ENCODE measurements at places on chromosomes 13 and 19.
A peak's percentile ranks its signal among the peaks of the same experiment; 100 is the strongest.

GRCh38 chr13:110338441-110339101, 31.5 kb downstream of the COL4A2 start:
- no peak for DNase-seq

- DNase-seq: no peak
Measured at GRCh38 chr13:32594157-32594738, 8.0 kb downstream of the PDS5B start.

GRCh38 chr13:97627566-97627965, 193.6 kb downstream of the RAP2A start:
- no peak for DNase-seq

GRCh38 chr13:41643507-41643906, 186.2 kb downstream of the RGCC start:
- DNase-seq: no peak

DNA sequence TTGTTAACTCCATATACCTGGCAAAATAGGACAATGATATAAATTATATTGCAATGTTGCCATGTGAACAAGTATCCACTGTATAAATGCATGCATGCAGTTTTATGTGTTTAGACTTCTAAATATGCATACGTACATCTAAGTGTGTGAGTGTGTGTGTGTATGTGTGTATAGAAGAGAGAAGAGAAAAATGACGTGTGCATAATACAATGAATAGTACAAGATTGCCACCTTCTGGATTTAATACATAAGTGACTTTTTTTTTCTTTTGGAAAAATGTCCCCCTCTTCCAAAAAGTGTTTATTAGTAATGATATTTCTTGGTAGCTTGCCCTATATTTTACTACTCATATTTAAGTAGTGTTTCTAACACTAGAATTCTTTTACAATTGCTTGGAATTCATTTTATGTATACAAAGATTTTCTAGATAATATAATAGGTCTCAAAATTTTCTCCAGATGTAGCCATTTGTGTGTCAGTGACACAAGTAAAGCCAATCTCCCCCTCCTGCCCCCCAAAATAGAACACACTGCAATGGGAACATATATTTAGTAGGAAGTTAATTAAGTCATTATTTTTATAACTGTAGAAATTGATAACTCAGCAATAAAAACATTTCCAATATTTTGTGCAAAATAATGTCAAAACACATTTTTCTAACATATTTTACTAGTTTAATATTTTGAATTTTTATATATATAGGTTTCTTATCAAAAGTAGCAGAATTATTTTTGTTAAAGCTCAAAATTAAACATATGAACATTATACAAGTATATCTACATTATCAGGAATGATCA, 783.3 kb upstream of the ATXN8OS start:
- no peak for DNase-seq

- no peak for DNase-seq
Measured at GRCh38 chr13:112003941-112004340, 63.0 kb upstream of the SOX1 start.

- no peak for DNase-seq
Measured at GRCh38 chr19:42601811-42602443, 7.2 kb upstream of the CEACAM8 start.

GRCh38 chr13:73995736-73996135, 138.5 kb downstream of the KLF12 start:
- DNase-seq: no peak

DNA sequence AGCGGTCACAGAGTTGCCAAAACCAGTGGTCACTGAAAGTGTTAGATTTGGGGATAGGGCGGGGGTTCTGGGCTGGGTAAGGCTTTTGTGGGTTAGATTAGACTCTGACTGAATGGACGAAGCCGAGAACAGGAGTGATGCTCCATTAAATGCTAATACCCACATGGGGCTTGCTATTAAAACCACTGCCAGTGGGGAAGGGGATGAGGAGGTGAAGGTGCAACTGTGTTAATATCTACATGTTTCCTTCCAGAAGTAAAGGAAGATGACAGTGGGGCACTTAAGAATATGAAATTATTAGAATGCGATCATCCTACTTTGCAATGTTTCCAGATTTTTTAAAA, 573 bp upstream of the ZNF614 start:
- DNase-seq: no peak

- DNase-seq: peak; percentile 97
Measured at GRCh38 chr19:6674868-6675305, 4.9 kb upstream of the TNFSF14 start.

GRCh38 chr19:49157445-49158224, at the start of gene TRPM4:
Gene TRPM4, plus strand, starts transcription at chr19:49157792. Its CDS starts 75 bp downstream, at chr19:49157867.
- peak; percentile 79 for DNase-seq

DNA sequence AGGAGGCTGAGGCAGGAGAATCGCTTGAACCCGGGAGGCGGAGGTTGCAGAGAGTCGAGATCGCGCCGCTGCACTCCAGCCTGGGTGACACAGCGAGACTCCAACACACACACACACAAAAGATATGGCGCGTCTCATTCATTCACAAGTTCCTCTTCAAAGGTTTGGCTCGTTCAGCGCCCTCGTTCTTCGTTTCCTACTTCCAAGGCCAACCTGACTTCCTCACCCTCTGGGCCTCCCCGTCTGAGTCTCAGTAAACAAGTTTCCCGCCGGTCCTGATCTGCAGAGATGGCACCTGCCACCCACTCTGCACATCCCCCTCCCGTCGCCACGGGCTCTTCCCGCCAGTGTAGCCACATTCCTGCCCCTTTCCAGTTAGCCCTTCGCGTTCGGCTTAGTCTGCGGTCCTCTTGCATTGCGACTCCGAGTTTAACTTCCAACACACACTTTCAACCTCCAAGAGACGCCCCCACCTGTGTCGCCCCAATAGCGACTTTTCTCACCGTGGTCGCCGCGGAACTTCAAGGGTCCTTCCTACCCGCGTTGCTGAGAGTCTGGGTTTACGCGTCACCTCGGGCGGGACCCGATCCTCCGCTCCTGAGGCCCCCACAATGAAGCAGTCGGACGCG, 1.3 kb upstream of the BSG start:
- peak; percentile 83 for DNase-seq

GRCh38 chr19:17205237-17206140, 9.7 kb upstream of the USE1 start:
- DNase-seq: peak; percentile 84

DNA sequence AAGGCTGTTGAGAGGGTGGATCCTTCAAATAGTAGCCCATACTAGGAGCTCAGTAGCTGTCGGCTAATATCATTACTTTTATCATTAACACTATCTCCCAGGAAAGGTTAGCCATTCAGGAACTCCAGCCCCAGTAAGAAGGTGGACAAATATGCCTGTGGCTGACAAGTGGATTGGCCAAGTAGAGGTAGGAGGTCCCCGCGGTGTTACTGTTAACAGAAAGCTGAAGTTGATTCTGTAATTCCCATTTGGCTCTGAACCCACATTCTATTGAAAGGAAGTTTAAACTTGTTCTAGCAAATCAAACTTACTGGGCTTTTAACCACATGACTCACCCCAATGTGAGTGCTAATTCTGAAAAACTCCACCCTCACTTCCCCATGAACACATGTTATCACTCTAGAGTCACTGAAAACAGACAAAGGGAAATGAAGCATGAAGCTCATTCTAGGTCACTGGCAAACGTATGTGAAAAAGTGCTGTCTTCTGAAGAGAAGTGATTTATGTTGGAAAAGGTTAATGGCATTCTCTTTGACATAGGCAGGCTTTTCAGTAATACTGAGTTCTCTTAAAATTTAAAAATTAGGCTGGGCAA, 273.5 kb downstream of the FGF14 start:
- no peak for DNase-seq

DNA sequence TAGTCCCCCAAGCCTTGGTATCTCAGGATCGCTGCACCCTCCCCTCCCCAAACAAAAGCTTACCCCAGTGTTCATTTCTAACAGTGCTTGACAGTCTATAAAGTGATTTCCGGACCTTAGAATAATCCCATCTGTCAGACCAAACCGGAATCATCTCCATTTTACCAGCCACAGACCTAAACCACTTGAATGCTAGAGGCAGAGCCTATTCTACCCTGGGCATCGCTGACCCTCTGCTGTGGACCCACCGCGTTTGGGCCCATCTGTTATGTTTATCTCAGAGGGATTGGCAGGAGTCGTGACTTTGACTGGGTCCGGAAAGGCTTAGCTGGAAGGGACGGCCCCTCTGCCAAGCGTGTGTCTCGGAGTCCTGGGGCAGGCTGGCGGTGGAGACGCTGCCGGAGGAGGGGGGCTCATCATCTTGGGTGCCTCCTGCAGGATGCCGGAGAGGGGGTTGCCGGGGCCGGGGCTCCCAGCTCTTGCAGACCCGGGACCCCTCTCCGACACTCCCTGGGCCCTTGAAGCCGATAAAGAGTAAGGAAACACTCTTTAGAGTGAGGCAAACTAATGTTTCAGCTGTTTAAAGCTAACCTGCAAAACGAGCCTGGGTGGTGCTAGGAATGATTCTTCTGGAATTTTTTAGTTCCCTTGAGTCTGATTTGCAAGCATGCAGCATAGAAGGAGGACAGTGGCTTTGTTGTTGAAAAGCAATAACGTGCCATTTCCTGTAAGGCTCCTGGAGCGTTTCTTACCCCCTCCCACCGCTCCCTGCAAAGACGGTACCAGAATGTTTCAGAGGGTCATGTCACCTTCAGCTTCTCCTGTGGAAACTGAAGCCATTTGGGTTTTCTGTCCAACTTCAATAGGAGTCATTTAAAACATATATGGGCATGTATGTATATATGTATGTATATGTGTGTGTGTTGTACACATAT, 1.3 kb downstream of the SLC25A42 start:
- peak; percentile 74 for DNase-seq

DNA sequence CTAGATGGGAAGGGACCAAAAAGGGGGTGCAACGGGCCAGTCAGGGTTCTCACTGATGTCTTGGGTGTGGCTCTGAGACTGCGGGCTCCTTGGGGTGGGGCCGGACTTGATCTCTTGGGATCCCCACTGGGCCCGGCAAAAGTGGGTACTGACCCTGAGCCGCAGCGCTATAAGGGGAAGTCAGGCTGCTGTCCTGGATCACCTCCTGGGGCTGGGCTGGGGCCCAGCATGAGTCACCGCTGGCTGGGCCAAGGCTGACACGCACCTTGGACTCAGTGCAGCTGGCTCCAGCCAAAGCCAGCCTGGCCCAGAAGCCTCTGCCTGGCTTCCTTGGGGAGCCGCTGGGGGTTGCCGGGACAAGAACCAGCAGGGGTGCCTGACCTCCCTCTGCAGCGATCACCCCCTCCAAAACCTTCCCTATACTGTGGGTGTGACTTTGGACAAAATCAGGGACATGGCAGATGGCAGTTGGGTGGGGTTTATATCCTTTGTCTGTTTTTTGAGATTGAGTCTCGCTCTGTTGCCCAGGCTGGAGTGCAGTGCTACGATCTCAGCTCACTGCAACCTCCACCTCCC, 617 bp upstream of the IQCN start:
- no peak for DNase-seq

- DNase-seq: no peak
Measured at GRCh38 chr13:29844441-29844840, 6.0 kb downstream of the UBL3 start.

- DNase-seq: no peak
Measured at GRCh38 chr13:25400925-25401324, 29.2 kb downstream of the ATP8A2 start.

DNA sequence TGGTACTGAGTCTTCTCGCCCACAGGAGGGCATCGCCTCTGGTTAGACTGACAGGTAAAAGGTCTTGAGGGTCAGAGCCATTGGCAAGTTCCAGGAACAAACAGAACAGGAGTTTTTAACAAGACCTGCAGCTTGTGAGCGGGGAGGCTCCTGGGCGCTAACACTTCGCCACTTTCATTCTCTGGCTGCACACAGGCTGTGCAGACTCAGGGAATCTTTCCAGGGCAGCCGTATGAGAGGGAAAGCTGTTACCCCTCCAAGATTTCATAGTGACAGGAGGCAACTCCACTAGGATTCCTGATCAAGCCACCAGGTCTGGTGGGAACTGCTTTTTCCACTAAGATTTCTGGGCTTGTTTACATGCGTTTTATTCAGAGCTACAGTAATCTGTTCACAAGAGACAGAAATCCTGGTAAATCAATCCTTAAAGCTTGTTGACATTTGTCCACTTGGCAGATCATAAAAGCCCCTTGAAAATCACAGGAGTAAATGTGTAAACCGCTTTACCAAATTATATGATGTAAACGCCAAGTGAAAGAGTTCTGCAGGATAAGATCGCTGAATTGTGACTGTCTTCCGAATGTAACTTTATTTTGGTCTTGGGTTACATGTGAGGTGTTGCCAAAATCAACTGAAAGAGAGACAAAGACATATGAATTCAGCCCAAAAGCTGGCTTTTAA, 190.6 kb downstream of the MZT1 start:
- no peak for DNase-seq

- DNase-seq: no peak
Measured at GRCh38 chr19:46975925-46976782, 43.5 kb upstream of the NPAS1 start.

DNA sequence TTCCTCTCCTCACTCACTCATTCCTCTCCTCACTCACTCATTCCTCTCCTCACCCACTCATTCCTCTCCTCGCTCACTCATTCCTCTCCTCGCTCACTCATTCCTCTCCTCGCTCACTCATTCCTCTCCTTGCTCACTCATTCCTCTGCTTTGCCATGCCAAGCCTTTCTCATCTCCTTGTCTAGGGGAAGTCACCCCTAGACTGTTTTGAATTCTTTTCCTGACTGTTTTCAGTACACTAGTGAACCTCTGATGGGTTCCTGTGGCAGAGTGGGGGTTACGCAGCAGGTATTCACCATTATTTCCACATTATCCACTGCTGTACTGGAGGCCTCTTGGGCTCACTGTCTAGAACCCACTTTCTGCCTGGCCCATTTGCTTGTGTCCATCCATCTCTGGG, 1.2 kb downstream of the CYP4F8 start:
- DNase-seq: no peak

DNA sequence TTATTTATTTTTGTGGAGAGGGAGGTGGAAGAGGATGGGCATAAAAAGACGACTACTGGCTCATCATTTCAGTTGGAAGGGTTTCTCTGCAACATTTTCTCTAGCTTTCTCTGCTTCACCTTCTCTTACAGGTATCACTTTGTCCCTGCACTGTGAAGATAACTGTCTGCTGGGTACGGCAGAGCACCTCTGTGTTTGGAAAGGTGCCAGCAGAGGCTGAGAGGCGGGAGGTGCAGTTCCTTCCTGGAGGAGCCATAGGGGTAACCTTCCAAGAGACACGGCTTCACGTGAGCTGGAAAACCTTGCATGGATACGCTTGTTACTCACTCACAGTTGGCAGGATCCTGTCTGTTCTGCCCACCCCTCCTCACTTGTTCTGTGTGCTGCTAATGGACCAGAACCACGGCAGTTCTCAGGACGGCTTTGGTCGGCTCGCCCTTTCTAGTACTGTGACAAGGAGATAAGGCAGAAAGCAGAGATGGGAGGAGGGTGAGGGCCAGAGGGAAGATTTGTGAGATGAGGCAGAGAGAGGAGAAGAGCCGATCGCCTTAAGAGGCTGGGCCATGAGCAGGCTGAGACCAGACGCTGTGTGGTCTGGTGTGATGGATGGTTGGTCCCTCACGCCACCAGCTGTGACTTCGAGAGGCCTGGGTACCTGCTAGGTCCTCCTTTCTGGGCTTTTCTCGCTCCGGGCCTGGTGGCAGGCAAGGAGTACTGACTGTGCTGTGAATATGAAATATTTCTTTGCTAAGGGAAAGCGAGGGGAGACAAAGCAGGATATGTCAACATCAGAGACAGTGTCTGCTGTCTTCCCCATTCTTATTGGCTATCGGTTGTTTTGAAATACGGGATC, 66.8 kb downstream of the MRPL57 start:
- no peak for DNase-seq

GRCh38 chr13:44449999-44450821, 76.6 kb downstream of the SERP2 start:
- DNase-seq: no peak

- no peak for DNase-seq
Measured at GRCh38 chr13:103759361-103759760, 693.1 kb upstream of the SLC10A2 start.

- no peak for DNase-seq
Measured at GRCh38 chr13:99559560-99559959, 58.3 kb downstream of the TM9SF2 start.

Measured in activated effector memory CD4-positive, alpha-beta T cell treated with anti-CD3 and anti-CD28 coated beads, Interleukin-2, amount 50 U/mL, for 16 hours (primary cell).